Lower lobe of right lung (tissue), 2 donors: ENCODE measurements at places on chromosomes 11 and 22. TPM values are rescaled to one million over a fixed set of nuclear protein-coding genes. Genes with fewer than 3 reads are reported as not detected.

- no peak for DNase-seq
Measured at GRCh38 chr11:35874751-35875450, 69.0 kb upstream of the LDLRAD3 start.

DNA sequence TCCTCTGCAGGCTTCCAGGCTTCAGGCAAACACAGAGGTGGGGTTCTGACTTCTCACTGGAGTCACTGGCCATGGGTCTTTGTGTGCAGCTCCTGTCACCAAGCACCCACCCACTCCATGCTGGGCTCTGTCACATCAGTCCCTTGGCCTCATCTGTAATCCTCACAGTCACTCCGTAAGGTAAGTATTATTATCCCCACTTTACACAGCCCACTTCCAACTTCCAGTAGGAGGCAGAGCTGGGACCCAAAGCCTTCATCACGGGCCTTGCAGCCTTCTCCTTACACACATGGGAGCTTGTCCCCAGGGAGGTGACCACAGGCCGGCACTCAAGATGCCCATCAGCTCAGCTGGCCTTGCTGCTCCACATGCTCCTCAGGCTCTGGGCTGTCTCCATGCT lies 266.7 kb upstream of the B3GAT1 start:
- no peak for DNase-seq

GRCh38 chr11:92964471-92964870 lies 5.0 kb upstream of the MTNR1B start:
- DNase-seq: no peak

GRCh38 chr11:12017243-12017678 lies 8.8 kb upstream of the DKK3 start:
- no peak for DNase-seq

DNA sequence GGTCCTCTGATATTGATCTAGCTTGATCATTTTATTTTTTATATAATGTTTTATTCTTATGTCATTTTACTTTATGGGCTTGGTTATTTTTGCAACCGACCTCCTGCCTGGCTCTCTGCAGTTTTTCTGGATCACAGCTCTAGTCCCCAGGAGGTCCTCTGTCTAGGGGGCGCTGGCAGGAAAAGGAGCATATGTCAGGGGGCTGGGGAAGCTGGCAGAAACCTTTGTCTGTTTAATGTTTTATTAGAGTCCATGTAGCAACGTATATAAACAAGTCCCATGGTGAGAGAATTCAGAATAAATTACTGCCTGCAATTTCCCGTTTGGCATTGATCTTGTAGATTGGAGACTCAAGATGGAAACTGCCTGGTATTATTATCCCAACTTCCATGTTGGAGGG lies 133.5 kb upstream of the ZBED5 start:
- DNase-seq: no peak

DNA sequence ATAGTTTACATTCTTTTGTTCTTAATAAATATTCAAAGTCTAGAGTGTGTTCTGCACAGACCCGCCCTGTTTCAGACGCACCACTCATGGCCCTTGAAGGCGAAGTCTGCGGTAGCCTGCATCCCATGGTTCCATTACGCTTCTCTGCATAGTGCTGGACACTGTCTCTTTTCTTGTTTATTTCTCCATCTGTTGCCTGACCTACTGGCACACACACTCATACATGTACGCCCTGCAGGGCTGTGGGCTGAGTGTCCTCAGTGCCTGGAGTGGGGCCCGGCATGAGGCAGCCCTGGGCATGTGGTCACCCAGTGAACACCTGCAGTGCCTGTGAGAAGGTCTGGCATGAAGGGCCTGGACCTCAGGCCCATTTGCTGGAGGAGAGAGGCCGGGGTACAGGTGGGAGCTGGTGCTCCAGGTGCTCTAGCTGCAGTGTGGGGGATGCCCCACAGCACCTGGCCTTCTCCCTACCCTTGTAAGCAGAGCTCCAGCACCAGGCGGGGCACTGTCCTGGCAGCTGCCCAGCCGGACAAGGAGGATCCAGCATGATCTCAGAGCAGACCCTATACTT lies 404.1 kb downstream of the TBC1D22A start:
- peak; percentile 41 for DNase-seq

The HOATZ gene
- total RNA-seq: 15.0 TPM

The MAP6 gene
- total RNA-seq: 10.8 TPM

- DNase-seq: no peak
Measured at GRCh38 chr22:30452861-30453260, 19.0 kb downstream of the SEC14L3 start.

- no peak for DNase-seq
Measured at GRCh38 chr22:11627436-11627797, 3900.6 kb upstream of the OR11H1 start.

The MAPK8IP2 gene
- 1.7 TPM for total RNA-seq

DNA sequence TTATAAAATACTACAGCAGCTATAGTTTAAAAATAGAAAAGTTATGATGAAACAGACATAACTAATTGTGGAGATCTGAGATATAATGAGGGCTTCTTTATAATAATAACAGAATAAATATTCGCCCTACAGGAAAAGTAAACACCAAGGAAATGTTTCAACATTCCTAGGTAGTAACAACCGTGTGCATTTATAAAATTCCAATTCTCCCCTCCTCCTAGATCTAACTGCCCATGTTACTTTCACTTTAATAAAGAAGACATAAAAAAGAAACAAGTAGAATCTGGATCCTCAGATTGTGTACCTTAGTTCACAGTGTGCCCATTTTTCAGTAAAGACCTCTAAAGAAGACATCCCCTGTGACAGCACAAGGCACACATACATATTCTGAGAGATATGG lies 57.8 kb upstream of the MN1 start:
- DNase-seq: no peak

GRCh38 chr11:33877038-33877437 lies 14.8 kb downstream of the LMO2 start:
- DNase-seq: no peak

The DLG2 gene
- total RNA-seq: 7.2 TPM

The BARX2 gene
- total RNA-seq: 0.41 TPM

The SYT12 gene
- not detected for total RNA-seq

DNA sequence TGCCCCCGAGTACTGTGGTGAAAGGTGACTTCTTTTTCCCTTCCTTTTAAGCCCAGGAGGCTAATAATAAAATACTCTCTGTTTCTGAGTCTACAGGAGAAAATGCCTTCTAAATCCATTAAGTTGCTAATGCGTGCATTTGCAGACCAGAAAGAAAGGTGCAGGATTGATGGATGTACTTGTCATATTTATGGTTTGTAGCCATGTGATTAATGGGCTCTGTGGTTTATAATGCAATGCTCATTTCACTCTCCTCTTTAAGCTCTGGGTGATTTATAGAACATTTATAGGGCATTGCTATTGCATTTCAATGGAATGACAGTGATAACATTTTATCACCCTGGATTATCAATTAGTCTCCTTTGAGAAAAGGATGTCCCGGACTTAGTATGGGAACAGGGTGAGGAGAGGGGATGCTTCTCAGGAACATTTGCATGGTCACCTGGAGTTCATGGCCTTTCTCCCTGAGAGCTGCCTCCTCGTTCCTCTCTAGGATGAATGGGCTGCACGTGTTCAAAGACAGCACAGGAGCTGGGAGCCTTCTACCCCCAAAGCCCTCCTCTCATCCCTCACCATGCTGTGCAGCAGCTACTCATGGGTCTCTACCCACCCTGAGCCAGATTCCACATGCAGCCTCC lies 82.8 kb upstream of the HMGXB4 start:
- DNase-seq: no peak

DNA sequence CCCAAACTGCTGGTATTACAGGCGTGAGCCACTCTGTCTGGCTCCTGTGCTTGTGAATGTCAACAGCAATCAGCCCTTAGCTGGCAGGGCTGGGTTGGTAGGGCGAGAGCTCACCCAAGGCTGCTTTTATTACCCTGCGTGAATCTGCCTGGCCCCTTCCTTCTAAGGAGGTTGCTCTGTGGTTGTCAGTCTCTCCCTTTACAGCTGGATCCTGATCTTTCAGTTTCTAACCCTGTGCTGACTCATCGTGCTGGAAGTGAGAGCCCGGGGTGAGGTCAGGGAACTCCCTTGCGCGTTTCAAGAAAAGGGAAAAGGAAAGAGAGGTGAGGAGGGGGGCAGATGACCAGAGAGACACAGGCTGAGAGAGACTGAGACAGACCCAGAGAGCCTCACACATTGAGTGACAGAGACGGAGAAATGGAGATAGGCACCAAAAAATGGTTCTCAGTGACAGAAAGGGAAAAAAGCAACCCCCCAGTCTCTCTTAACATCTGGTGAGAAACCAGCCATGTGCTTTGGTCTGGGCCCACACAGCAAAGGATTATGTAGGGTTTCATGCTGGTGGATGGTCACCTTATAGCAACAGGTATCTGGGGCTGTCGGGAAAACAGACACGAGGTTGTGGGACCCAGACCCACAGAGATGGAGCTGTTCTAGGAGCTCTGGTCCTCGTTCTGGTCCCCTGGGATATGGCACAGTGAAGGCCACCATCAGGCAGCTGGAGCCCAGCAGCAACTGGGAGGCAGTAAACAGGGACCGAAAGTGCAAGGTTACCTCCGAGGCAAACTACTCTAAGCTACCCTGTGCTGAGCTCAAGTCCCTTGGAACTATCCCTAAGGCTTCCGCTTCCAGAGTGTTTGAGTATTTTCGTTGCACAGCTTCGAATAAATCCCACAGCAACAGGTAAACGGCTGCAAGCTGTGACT lies 2.5 kb downstream of the TCN2 start:
- DNase-seq: no peak

The HTR3B gene
- total RNA-seq: not detected

The NAALAD2 gene
- total RNA-seq: 1.6 TPM

The CD248 gene
- 28.7 TPM for total RNA-seq

The KCNJ1 gene
- 0.18 TPM for total RNA-seq

The ASPHD2 gene
- 1.5 TPM for total RNA-seq
